ENCODE measurements at places on chromosomes 6 and 20. TPM values are rescaled to one million over a fixed set of nuclear protein-coding genes. Genes with fewer than 3 reads are reported as not detected.

DNA sequence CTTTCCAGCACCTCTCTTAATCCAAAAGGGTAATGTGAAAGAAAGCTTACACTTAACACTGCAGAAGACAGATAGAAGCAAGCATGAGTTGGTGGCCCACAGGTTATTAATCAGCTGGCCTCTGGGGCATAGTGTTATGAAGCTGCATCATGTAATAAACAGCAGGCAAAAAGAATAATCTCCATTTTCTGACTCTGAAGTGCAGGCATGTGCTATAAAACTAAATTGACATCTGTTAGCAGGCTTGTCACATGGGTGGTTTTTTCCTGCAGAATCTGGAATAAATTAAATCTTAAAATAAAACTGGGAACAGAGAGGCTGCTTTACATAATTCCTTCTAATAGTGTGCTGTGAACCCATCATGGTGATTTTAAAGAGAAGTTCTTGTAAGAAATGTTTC is 73.3 kb downstream of the METTL24 start:
- H3K27ac ChIP-seq, result no peak overlapping the region
- DNase-seq, result no peak
- H3K36me3 ChIP-seq, result no peaks in the 10 kb centered on the region
- no peak overlapping the region for H3K4me3 ChIP-seq
- peaks cover 8% of the 10 kb centered on the region for H3K4me1 ChIP-seq
- H3K27me3 ChIP-seq, result no peaks in the 10 kb centered on the region

The CHRNA4 gene
- 0.25 TPM for total RNA-seq

DNA sequence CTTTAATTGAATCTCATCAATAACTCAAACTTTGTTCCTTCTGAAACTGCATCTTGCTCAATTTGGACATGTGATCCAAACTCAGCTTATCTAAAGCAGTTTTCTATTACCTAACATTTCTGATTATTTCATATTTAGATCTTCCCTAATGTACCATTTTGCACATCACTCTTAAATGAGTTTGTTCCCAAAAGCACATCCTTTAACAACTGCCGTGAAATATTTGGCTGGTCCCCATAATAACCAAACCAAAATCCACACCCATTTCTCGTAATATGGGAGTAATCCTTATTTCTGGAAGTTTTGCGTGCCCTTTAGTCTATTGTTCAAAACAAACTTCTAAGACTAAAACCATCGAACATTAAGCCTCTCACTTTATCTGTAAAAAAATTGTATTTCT is 94.9 kb downstream of the TASP1 start:
- H3K27me3 ChIP-seq, result no peaks in the 10 kb centered on the region
- H3K36me3 ChIP-seq, result no peaks in the 10 kb centered on the region
- no peak overlapping the region for H3K27ac ChIP-seq
- H3K4me3 ChIP-seq, result no peak overlapping the region
- H3K4me1 ChIP-seq, result no peaks in the 10 kb centered on the region

- H3K4me3 ChIP-seq, result no peak overlapping the region
- no peak for DNase-seq
- peaks cover 13% of the 10 kb centered on the region for H3K4me1 ChIP-seq
- H3K27me3 ChIP-seq, result no peaks in the 10 kb centered on the region
- no peaks in the 10 kb centered on the region for H3K36me3 ChIP-seq
These were observed 13.4 kb upstream of the GHRH start for GRCh38 chr20:37274851-37275524.

- no peaks in the 10 kb centered on the region for H3K27me3 ChIP-seq
- H3K27ac ChIP-seq, result no peak overlapping the region
- peaks cover 22% of the 10 kb centered on the region for H3K4me1 ChIP-seq
- H3K4me3 ChIP-seq, result no peak overlapping the region
- no peak for DNase-seq
- no peaks in the 10 kb centered on the region for H3K36me3 ChIP-seq
These were observed 35.0 kb downstream of the RCAN2 start for GRCh38 chr6:46456297-46456696.

The ELOVL4 gene
- 2.9 TPM for total RNA-seq

- DNase-seq, result no peak
- H3K4me3 ChIP-seq, result no peak overlapping the region
- peaks cover 33% of the 10 kb centered on the region for H3K4me1 ChIP-seq
- no peak overlapping the region for H3K27ac ChIP-seq
These were observed 93.7 kb downstream of the ZFAND3 start for GRCh38 chr6:37913210-37913609.

The KIAA0408 gene
- total RNA-seq, result 4.7 TPM
